NCI-H1417 (cell line): ENCODE measurements at places on chromosomes 4 and X.

DNA sequence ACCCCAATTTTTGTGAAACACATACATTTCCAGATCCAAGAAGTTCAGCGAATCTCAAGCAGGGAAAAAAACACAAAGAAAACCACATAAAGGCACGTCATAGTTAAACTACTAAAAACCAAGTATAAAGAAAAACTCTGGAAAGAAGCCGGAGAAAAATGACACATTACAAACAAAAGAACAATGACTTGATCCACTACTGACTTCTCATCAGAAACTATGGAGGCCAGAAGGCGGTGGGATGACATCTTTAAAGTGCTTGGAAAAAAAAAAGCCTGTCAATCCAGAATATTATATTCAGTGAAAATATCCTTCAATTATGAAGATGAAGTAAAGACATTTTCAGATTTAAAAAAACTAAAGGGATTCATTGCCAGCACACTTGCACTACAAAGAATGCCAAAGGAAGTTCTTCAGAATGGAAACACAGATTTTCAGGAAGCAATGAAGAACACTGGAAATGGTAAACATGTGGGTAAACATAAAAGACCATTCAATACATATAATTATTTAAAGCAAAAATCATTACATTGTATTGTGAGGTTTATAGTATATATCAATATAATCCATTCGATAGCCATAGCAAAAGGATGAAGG, 32.6 kb upstream of the PPP2R2C start:
- DNase-seq, result peak; percentile 4

DNA sequence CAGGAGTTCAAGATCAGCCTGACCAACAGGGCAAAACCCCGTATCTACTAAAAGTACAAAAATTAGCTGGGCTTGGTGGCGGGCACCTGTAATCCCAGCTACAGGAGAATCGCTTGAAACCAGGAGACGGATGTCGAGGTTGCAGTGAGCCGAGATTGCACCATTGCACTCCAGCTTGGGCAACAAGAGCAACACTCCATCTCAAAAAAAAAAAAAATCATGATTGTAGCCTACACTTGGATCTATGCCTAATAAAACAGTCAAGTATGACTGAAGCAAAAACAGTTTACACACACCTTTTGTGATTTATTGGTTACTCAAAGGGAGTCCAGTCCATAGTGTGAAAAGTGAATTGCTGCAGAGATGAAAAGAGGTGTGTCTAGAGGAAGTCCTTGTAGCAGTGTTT, 34.7 kb upstream of the TASL start:
- peak; percentile 16 for DNase-seq

GRCh38 chr4:122716825-122717448, 15.6 kb upstream of the BBS12 start:
- DNase-seq, result peak; percentile 3

GRCh38 chr4:61299316-61299715, 99.2 kb downstream of the ADGRL3 start:
- DNase-seq, result peak; percentile 10

DNA sequence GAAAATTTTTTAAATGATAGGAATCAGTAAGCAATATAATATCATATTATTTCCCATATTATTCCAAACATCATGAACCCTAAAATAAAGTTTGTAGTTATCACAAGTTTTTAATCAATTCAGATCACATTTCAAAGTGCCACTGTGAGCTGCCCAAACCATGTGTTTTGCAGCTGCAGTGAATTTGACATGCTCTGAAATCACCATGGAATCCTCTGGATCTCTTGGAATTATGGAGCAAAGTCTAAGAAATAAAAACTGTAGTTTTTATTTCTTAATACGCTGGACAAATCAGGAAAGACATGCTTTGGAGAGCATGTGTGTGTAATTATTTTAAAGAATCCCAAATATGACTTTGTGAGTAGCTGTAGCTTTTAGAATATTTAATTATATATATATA, 262.7 kb downstream of the ANKRD50 start:
- DNase-seq, result no peak

DNA sequence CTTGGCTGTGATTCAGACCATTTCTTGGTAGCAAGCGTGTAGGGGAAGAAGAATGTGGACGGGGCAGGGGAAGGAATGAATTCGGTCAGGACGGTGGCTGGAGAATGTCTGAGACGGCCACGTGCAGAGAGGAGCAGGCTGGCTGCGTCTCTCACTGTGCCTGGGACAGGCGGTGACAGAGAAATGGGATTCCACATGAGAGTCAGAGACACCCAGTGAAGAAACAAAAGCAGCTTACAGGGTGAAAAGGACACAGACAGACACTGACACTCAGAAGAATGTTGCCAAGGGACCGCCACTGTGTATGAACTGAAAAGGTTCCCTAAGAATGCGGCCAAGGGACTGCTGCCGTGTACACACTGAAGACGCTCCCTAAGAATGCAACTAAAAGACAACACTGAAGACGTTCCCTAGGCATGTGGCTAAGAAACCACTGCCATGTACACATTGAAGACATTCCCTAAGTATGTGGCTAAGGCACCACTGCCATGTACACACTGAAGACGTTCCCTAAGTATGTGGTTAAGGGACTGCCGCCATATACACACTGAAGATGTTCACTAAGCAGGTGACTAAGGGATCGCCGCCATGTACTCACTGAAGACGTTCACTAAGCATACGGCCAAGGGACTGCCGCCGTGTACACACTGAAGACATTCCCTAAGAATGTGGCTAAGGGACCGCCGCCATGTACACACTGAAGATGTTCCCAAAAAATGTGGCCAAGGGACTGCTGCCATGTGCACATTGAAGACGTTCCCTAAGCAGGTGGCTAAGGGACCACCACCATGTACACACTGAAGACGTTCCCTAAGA, 49.1 kb downstream of the DHRSX start:
- no peak for DNase-seq

DNA sequence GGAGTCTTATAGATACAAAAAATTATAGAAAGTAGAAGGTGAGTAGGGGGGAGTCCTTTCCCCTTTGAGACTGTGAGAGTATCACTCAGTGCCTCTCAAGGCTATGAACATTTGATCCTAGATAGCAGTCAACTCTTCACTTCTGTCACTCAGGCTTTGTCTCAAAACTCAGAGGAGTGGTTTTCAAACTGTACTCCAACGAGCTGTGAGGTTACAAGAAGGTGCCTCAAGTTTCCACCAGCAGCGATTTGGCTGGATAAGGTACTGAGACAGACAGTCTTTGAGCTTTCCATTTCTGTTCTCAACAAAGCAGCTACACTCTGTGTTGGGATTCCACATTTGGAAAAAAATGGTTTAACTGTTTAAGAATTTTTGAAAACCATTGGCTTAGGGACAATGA, 48.0 kb upstream of the NDST3 start:
- no peak for DNase-seq

DNA sequence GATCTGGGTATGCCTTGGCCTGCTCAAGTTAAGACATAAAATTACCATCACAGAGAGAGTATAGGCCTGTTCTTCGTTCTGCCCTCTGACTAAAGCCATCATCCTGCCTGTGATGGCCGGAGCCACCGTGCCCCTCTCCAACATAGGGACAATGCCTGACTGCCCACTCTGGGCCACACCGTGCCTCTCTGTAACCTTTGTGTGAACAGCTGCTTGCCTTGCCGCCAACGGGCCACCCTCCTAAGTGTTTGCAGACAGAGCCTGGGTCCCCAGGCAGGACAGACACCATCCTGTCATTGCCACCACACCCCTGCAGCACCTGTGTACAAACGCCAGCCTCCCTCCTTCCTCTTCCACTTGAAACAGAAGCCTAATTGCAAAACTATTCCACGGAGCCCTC, 298.7 kb upstream of the TENM3 start:
- DNase-seq, result peak; percentile 76

DNA sequence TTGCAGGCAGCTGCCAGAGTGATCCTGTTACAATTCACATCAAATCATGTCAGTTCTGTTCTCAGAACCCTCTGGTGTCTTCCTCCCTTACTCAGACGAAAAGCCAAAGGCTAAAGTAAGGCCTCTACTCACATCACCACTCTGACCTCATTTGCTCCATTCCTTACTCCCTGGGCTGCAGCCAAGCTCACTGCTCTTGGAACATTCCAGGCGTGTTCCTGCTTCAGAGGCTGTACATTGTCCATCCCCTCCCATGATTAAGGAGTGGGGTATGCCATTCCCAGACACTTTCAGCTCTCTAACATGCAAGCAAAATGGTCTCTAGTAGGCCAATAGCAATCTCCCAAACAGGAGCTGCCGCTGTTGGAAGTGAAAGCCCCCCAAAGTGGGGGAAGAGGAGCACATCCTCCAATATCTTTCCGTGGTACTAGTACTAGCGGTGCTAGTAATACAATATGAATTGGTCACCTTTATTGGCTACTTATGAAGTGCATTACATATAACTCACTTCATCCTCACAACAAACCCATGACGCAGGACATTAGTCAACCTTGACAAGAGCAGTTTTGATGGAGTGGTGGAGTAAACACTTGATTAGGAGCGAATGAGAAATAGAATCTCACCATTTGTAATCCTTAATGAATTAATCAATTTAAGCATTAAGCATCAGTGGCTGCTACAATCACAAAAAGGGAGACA, 15.0 kb downstream of the GAB3 start:
- DNase-seq, result no peak

DNA sequence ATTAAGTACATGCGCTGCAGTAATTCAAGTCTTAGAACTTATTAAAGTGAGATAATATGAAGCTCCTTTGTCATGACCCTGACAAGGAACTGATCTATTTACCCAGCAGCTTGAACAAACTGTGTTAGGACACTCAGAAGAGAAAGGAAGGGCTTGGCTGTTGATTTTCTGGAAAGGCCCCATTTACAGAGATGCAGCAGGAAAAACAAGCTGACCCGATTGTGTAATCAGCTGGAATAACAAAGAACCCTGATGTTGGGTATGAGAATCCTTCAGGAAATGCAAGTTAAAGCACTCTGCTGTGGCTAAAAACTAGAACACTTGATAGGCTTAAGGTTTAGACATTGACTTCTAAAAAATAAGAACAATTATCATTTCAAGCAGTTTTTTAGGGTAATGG, 64.8 kb downstream of the TBC1D9 start:
- DNase-seq, result peak; percentile 37

- DNase-seq, result no peak
These were observed 93.8 kb downstream of the SLC2A9 start for GRCh38 chr4:9927341-9928007.

- no peak for DNase-seq
These were observed 47.0 kb downstream of the ASMT start for GRCh38 chrX:1661922-1662221.

DNA sequence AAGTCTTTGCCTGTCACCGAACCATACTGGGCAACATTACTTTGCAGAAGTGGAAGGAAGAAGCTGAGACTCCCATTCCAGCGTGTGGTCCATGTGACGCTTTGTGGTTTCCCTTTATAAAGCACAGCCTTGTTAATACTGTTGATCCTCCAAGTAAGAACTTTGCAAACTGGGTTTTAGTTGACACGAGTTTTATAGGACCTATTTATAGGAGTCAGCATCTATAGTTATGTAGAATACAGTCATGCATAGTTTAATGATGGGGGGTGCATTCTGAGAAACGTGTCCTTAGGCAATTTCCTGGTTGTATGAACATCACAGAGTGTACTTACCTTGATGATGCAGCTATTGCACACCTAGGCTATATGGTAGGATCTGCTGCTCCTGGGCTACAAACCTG, 1879.4 kb upstream of the TENM3 start:
- no peak for DNase-seq

GRCh38 chr4:6087669-6088341, 69.6 kb upstream of the C4orf50 start:
- peak; percentile 89 for DNase-seq

DNA sequence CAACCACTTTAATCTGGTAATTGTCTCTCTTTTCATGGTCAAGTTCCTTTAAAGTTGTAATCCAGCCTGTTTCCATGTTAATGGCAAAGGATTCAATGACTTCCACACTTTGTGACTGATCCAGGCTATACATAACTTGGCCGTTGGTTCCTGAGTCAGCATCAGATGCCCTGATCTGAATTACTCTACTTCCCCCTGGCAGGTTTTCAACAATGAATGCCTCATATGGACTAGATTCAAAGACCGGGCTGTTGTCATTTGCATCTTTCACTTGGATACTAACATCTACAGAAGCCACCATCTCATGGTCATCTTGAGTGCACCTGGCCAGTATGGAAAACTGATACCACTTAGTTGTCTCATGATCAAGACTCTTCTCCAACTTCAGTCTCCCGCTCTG, 62.6 kb upstream of the MTNR1A start:
- DNase-seq, result no peak

DNA sequence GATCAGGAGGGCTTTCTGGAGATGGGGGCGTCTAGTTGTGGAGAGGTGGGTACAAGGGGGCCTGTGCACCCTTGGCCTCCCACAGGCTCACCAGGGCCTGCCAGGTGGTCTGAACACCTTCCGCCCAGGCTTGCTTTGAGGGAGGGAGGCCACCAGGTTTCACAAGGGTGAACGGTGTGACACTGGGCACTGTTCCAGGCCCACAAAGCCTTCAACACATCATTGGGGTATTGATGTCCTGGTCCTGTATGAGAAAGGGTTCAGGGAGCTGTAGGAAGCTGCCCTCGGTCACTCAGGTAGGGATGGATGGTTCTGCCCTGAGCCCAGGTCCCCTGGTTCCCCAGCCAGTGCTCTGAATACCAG, 6.0 kb downstream of the HTRA3 start:
- no peak for DNase-seq

DNA sequence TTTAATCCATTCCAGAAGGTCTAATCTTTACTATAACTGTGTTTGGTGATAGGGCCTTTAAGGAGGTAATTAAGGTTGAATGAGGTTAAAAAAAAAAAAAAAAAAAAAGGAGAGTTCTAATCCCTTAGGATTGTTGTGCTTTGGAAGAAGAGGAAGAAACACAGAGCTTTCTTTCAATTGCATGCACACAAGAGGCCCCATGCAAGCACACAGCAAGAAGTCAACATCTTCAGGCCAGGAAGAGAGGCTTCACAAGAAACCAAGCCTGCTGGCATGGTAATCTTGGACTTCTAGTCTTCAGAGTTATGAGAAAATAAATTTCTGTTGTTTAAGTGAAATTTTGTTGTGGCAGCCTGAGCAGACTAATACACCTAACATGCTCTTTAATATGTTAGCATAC, 118.6 kb downstream of the NAA11 start:
- no peak for DNase-seq

GRCh38 chr4:126242679-126243390, 928.1 kb downstream of the FAT4 start:
- DNase-seq, result no peak

DNA sequence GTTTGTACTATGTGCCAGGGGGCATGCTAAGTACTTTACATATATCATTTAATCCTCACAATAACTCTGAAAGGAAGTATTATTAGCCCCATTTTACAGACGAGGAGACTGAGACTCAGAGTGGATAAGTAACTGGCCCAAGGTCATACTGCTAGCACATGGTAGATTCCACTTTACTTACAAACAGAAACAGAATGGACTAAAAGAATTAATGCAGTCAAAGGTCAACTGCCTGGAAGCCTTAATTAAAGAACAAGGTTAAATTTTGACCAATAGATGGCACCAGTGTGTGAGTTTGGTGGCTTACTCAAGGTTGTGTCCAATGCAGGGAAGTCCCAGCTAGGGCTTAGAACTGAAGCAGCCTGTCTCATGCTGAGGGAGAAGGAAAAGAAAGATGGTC, 4.7 kb downstream of the RIPPLY1 start:
- peak; percentile 26 for DNase-seq

GRCh38 chrX:10101269-10101668, 55.5 kb upstream of the CLCN4 start:
- peak; percentile 18 for DNase-seq
